Stimulated activated naive B cell treated with anti-CD40 and anti-IgM and Interleukin-4, amounts not matched to agents 10 μg/mL and 1 μg/mL and 100 μg/mL, for 72 hours (primary cell): ENCODE measurements at places on chromosomes 6 and 20.

DNA sequence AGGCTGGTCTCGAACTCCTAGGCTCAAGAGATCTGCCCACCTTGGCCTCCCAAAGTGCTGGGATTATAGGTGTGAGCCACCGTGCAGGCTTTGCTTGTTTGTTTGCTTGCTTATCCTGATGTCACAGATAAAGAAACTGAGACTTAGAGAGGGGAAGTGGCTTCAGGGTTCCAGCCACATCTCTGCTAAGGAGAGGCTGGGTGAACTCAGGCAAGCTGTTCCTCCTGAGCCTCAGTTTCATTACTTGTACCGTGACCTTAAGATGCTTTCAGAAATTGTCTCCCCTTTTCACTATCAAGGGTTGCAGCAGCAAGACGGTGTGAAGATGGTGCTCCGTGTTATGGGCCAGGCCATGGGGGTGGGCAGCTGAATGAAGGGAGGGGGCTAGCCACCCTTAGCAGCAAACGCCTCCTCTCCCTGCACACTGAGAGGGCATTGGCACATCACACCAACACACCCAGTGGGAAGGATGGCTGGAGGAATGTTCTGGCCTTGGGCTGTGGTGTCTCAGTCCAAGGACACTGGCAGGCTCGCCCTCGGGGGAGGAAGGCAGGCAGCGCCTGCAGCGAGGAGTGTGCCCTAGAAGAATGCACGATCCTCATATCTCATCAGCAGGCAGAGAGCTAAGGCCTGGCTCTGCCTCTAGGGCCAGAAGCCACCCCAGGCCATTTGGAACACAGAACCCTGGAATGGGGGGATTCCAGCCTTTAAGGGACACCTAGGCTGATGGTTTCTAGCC lies 48.2 kb upstream of the TLDC2 start:
- H3K27ac ChIP-seq = peak overlapping the region; percentile 51
- no peak for DNase-seq
- no peaks in the 10 kb centered on the region for H3K27me3 ChIP-seq
- H3K4me1 ChIP-seq = peaks cover 27% of the 10 kb centered on the region
- peaks cover 44% of the 10 kb centered on the region for H3K36me3 ChIP-seq

DNA sequence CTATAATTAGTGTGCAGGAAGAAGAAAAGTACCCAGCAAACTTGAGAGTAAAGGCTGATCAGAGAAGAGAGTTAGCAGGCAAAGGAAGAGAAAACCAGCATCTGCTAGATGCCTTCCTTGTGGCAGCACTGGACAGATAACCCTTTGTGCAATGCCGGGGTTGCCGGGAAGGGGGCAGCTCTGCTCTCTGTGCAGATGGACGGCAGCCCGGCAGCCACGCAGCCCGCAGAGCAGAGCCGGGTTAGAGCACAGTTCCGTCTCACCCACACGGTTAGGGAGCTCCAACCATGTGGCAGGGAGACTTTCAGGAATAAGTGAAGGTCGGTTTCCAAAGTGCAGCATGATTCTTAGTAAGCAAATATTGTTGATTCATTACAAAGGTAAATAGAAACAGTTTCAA lies 80.0 kb upstream of the RPS6KA2 start:
- no peak overlapping the region for H3K27ac ChIP-seq
- H3K4me3 ChIP-seq = no peak overlapping the region
- H3K36me3 ChIP-seq = peaks cover 8% of the 10 kb centered on the region
- no peak for DNase-seq
- H3K4me1 ChIP-seq = no peaks in the 10 kb centered on the region
- peaks cover 17% of the 10 kb centered on the region for H3K27me3 ChIP-seq

DNA sequence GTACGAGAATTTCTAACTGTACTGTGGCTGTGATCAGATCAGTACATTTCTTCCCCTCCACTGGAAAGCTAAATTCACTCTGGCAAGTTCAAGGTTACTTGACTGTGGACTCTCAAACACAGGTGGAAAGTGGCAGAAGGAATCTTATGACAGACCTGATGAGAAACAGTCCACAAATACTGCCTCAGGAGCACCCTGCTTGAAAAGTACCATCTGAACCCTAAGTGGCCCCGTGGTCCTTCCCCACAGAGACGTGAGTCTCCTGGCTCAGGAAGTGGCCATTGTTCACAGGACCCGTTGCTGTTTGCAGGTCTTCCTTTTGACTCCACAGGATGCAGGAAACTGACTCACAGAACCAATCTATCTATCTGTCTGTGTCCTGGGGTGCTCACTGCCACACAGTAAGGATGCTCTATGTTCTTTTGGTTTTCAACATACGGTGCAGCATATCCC lies 47.5 kb upstream of the NHSL1 start:
- no peak overlapping the region for H3K4me3 ChIP-seq
- no peaks in the 10 kb centered on the region for H3K36me3 ChIP-seq
- no peak overlapping the region for H3K27ac ChIP-seq
- DNase-seq = no peak

DNA sequence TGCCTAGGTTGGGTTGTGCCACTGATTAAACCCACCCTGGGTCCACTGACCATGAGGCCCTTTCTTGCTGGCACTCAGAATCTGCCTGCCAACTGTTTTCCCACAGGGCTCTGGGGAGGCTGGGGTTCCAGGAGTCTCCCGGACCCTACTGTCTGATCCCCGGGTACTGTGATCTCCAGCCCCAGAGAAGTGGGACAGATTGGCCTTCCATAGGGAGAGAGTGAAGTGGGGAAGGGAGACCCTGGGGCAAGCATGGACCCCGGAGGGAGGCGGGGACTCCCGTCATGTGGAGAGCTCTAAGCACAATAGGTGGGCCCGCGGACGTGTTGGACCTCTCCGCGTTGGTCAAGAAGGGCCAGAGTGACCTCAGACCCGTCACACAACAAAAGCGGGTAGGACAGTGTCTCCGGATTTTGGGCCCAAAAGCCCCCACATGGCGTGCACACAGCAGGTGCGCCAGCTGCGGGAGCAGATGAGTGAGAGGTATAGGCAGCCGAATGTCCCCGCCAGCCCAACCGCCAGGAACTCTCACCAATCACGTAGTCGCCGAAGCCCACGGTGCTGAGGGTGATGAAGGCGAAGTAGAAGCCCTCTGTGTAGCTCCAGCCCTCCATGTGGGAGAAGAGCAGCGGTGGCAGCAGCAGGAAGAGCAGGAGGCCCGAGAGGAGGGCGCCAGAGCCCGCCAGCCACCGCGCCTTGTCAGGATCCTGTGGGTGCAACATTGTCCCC lies 10.6 kb downstream of the KCNK17 start:
- H3K27me3 ChIP-seq = peaks cover 31% of the 10 kb centered on the region
- no peak overlapping the region for H3K27ac ChIP-seq

- H3K4me3 ChIP-seq = no peak overlapping the region
- no peak overlapping the region for H3K27ac ChIP-seq
These were observed 130.5 kb downstream of the CEBPB start for GRCh38 chr20:50320901-50321796.
